Umbilical cord (tissue), 2 donors: ENCODE measurements at places on chromosomes 1 and 21. TPM values are rescaled to one million over a fixed set of nuclear protein-coding genes. Genes with fewer than 3 reads are reported as not detected.

The CFAP74 gene
- 4.6 TPM for total RNA-seq

The TCEA3 gene
- total RNA-seq = 44.8 TPM

The KRTAP13-1 gene
- total RNA-seq = not detected

The SLC5A9 gene
- 1.9 TPM for total RNA-seq

The CELA2B gene
- total RNA-seq = not detected

The ZSWIM5 gene
- total RNA-seq = 0.48 TPM

The PTCH2 gene
- total RNA-seq = 0.72 TPM
